ENCODE measurements at places on chromosomes 11 and 22. TPM values are rescaled to one million over a fixed set of nuclear protein-coding genes. Genes with fewer than 3 reads are reported as not detected.

The ABCG4 gene
- polyA plus RNA-seq, result not detected

The GTSE1 gene
- 0.39 TPM for polyA plus RNA-seq

The TP53I11 gene
- 20.0 TPM for polyA plus RNA-seq

The ISX gene
- polyA plus RNA-seq, result not detected

All from B cell (primary cell).